Activated naive CD4-positive, alpha-beta T cell treated with Interleukin-2 at 50 U/mL for 16 hours (primary cell): ENCODE measurements at places on chromosomes 13 and 19.

DNA sequence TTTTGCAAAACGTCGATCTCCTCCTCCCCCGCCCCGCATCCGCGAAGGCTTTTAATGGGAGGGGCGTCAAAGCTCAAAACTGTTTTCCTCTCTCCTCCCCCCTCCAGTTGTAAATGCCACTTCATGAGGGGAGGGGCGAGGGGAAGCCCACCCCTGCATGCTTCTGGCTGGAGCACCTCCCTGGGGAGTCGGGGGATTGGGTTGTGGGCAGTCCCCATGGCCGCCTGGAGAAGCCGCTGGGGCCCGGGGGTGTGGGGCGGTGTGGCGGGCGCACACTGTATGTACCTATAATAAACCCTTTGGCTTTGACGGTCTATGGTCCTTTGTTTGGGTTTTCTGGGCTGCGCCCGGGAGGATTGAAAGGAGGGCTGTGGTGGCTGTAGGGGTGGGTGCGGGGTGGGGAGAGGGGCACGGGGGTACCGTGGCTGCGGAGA, 505 bp upstream of the SHKBP1 start:
- peak; percentile 35 for DNase-seq

DNA sequence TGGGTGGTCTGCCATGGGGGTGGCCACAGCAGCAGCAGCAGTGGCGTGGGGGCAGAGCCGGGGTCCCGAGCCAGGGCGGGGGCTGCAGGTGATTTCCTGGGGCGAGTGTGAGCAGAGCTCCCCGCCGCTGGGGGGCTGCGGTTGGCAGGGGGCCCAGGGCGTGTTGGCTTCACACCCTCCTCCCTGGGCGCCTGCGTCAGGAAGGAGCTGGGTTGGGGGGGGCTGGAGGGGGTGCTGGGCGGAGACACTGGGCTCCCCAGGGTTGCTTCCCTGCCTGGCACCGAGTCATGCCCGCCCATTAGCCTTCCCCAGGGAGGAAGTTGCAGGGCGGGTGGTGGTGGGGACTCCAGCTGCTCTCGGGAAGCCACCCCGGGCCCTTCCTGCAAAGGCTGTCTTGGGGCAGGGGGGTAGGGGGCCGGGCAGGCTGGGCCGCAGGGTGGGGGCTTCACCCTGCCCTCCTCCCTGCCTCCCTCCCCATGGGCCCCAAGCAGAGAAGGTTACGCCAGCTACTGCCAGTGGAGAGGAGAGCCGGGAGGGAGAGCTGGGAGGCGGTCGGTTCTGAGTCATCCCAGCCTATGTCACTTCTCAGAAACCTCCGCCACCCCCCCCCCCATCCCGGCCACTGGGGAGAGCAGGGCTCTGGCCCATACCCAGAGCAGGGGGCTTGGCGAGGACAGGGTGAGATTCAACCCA, 4.6 kb downstream of the MIDN start:
- peak; percentile 70 for DNase-seq

GRCh38 chr13:47908197-47908902, 92.7 kb downstream of the SUCLA2 start:
- no peak for DNase-seq

DNA sequence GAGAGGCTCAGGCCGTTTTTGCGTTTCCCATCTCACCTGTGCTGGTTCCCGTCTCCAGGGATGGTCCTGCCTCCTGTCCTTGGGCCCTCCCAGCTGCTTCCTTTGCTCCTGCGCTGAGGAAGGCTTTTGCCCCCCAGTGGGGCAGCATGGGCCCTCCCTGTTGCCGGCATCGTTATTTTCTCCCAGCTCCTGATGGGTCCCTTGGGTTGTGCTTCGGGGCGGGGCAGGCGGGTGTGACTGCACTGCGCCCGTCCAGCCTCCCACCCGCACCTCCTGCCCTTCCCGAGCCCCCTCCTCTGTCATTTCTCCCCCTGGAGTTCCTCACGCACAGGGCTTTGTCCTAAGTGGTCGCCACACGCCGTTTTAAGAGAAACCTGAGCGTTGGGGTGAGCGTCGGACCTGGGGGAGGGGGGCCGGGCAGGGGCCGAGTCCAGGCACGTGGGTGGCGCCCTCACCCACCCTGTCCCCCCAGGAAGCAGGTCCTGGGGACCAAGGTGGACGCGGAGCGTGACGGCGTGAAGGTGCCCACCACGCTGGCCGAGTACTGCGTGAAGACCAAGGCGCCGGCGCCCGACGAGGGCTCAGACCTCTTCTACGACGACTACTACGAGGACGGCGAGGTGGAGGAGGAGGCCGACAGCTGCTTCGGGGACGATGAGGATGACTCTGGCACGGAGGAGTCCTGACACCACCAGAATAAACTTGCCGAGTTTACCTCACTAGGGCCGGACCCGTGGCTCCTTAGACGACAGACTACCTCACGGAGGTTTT, 2.8 kb upstream of the GZMM start:
- DNase-seq: no peak

- no peak for DNase-seq
These were observed 231.4 kb downstream of the UQCRFS1 start for GRCh38 chr19:28981518-28981917.

DNA sequence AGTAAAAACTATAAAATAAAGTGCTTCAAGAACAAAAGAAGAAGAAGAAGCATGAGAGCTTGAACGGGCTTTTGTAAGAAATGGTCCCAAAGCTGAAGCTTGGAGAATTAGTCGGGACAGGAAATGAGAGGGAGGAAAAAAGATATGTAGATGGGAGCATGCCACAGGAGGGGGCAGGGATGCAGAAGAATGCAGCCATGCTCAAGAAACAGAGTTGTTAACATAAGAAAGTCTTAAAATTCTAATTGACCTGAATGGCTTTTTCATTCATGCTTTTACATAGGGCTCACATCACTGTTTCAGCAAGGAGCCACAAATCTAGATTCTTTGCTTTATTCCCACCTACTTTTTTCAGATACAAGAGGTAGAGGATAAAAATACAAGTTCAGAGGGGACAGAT, 27.7 kb upstream of the NBEA start:
- no peak for DNase-seq

GRCh38 chr19:32355309-32355708, 9.9 kb downstream of the ZNF507 start:
- DNase-seq: no peak

DNA sequence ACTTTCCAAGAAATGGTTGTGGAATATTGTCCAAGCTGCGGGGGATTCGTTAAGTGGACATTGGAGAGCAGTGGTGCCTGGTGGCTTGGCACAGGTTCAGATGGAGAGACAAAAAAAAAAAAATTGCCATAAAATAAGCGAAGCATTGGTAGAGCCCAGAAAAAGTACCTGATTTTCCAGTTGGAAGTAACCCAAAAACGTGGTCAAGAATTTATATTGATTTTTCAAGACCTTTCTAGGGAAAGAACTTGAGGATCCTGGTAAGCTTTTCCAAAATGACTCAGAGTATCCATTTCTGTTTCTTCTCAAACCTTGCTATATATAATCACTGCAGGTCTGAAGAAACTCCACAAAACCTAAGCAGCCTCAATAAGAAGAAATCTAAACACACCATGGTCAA, 94.6 kb downstream of the ING1 start:
- no peak for DNase-seq

GRCh38 chr19:58052256-58052655, 6.8 kb upstream of the ZNF135 start:
- no peak for DNase-seq

DNA sequence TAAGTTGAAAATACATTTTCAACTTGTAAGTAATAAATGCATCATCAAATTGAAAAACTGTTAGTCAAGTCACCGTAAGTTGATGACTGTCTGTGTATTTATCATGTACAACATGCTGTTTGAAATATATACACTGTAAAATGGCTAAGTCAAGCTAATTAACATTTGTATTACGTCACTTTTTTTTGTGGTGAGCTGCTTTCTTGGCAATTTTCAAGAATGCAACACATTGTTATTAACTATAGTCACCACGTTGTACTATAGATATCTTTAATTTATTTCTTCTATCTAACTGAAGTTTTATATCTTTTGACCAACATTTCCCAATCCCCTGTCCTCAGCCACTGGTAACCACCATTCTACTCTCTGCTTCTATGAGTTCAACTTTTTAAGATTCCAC, 57.0 kb downstream of the RBM26 start:
- no peak for DNase-seq

DNA sequence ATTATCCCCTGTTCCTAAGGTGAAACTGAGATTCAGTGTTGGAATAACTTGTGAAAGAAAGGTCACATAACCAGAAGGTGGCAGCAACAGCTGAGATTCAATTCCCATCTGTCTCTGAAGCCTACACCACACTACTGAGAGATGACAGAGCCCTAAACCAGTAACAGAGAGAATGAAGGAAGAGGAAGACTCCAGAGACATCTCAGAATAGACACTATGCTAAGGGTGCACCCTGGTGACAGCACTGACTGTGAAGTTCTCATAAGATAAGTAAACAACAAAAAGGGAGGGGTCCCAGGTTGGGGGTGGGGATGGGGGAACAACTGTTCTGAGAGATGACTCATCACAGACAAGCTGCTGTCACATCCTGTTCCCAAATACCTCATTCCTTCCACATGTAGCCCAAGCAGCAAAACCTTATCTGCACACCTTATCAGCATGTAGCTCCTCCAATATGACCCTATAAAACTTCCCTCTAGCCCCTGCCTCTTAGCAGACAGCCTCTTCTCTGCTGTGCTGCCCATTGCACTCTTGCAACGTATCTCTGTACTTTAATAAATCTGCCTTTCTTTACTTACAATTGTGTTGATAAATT, 46.5 kb downstream of the UTP14C start:
- DNase-seq: no peak

- DNase-seq: no peak
These were observed 58.6 kb upstream of the KLF2 start for GRCh38 chr19:16265890-16266585.

DNA sequence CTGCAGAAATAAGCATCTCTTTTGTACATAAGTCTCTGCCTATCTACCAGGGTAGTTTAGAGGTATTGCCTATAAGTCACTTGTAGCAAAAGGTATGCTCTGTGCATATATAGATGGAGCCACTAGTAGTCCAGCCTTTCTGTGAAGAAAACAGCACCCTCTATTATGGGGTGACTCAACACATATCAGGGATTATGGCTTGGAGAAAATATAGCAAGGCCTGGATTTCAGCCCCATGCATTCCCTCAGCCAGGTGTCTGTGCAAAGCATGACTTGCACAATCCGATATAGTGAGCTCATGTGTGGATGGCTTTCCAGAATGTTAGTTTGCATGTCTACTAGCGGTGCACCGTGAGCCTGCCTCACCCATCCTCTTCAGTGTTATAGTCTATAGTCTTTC, 13.4 kb upstream of the NALCN start:
- DNase-seq: no peak

GRCh38 chr19:31666126-31666525, 316.9 kb upstream of the TSHZ3 start:
- no peak for DNase-seq

DNA sequence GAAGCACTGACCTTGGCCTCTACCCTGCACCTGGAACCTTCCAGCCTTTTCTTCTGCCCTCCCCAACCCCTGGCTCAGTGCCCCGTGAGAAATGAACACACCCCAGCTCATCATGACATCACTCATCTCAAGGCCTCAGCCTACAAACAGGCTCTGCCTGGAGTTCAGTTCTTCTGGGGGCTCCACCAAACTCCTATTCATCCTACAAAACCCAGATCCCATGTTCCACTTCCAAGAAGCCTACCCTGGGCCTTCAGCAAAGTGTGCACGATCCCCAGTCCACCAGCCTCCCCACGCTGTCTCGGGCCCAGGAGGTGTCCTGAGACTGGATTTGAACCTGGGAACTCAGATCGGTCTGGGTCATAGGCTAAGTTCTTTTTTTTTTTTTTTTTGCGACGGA, 9.0 kb upstream of the SHC2 start:
- DNase-seq: no peak

GRCh38 chr19:10532457-10532856, 11.2 kb upstream of the ATG4D start:
- DNase-seq: no peak

DNA sequence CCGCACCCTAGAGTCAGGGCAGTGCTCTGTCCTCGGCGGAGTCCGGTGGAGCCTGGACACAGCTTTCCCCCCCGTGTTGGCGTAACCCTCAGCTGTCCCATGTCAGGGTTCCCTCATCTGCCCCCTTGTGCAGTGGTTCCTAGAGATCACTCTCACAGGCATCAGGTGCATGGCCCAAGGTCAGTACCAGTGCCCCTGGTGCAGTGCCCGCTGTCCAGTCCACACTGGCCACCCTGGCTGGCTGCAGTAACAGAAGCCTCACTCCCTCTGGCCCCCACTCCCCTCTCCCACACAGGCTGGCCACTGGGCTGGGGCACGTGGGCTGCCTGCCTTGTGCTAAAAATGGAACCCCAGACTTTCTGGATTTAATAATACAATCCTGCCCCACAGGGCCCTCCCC, 49.6 kb upstream of the C1QTNF9B start:
- no peak for DNase-seq

DNA sequence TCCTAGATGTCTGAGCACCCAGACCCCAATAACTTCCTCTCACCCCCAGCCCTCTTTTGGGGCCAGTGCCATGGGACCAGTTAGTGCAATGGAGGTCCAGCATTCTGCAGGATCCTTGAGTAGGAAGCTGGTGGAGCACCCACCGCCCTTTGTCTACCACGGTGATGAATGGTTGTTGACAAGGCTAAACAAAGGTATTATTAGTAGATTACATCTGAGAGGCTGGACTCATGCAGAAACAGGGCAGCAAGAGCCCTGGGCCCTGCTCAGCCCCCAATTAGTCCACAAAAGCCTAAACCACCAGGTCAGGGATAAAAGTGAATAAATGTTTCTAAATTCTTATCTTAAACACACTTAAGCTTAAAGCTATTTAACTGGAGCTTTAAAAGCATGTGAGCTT, 196.5 kb upstream of the TSHZ3 start:
- no peak for DNase-seq

DNA sequence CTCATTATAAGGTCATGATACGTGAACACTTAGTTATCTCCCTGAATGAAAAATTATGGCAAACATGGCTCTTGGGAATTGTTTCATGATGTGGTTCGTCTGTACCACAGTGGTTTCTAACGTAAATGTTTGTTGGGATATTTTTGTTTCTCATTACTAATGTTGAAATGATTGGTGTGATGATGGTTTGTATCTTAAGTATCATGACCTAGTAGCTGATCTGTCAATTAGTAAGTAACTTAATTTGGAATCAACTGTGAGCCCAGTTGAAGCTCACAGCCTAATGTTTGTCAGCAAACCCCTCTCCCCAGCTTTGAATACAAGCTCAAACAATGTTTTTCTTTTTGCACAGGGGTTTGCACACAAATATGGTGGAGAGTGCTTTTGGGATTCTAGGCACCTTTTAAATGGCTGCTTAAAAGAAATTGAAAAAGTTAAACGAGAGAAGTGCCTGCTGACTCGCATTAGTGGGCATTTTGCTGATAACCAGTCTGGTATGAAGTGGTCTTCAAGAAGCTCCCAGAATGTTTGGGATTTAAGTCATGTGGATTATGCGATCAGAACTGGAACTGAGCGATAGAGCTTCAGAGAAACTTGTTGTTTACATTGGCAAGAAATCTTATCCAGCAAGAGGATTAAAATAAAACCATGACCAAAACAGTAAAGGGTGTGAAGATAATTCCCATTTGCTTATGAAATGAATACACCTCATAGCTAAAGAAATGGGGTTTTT, 68.2 kb downstream of the LMO7 start:
- DNase-seq: no peak
